ENCODE measurements at places on chromosomes 5 and 9.

DNA sequence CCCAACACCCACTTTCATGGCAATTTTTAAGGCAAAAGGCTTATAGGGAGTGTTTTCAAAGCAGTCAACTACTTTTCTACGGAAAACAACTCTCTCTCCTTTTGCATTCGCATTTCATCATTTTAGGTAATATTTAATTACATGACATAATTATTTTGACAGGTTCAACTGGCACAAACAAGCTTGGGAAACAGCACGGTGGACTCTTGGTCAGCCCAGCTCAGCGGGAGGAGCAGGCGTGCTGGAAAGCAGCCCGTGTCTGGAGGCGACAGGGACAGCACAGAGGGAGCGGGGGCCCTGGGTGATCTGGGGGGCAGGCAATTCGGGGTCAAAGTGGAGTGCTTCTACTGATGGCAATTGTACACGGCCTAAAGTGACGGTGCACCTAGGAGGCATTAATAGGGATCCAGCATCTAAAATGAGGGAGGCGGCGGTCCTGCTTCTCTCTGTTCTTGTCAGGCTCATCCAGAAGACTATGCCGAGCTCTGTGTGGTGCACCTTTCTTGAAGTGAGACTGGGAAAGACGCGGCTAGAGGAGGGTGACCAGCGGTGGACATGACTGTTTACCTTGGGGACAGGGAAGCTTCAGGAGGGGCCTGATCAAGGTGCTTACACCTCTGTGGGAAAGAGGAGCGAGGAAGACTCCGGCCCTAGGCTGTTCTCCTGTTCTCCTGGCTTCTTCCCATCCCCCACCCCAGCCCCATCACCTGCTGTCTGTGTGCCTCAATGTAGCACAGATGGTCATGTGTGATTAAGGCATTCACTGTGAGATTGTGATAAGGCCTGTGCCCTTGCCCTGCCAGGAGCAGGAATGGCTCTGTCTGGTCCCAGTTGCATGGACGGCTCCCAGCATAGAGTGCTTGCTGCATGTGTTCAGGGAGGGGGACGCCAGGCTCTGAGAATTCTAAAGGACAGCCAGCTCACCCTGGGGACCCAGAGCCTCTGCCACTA, 3.4 kb downstream of the MYMK start:
- no peak for DNase-seq

DNA sequence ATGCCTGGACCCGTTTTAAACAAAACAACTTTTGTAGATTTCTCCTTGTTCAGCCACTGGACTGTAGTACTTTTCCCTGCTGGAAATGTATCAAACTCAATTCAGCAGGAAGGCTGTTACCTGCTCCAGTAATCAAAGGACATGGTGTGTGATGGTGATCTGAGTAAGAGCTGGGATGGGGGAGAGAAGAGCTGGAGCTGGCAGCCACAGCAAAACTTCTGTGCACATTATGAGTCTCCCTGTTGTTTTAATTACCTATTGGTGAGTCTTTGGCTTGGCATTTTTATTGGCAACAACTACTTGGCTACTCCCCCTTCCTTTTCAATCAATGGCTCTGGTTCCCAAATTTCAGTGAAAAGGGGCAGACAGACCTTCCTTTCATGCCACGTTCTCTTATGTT, 9.7 kb downstream of the NREP start:
- DNase-seq = peak; percentile 65

DNA sequence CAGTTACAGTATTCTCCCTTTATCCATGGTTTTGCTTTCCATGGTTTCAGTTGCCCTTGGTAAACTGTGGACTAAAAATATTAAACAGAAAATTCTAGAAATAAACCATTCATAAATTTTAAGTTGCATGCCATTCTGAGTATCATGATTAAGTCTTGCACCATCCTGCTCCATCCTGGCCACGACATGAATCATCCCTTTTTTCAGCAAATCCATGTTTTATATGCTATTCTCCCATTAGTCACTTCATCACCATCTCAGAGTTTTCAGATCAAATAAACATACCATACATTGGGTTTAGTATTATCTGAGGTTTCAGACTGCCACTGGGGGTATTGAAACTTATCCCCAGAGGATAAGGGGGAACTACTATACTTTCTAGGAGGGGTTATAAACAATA, 234.4 kb upstream of the ATP10B start:
- peak; percentile 62 for DNase-seq

DNA sequence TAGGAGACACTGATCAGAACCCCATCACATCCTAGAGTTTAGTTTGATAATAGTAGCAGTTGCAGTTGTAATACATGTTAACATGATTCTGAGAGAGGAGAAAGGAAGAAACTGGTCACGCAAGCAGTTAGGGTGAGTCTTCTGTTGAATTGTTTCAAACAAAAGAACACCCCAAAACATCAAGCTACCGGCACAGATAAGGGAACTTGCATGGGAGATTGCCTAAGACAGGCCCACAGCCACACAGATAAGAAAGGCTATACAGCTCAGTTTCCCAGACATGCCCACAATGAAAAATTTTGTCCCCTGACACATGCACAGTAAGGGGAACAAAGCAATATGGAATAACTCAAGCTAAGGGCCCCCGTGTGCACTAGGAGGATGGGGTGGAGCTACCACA, 15.9 kb downstream of the HSPB3 start:
- DNase-seq = no peak

DNA sequence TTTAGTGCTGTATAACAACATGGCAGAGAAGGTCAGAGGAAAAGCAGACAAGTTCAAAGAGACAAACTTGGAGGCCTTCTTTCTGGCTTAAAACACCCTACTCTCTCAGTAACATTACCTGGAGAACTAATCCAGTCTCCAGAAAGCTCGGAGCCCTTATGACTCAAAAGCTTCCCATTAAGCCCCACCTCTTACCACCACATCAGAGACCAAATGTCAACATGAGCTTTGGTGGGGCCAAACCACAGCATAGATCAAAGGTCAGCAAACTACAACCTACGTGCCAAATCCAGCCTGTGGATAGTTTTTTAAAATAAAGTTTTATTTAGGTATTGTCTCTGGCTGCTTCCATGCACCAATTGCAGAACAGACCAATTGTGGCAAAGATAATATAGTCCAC, 589.9 kb downstream of the DNAH5 start:
- DNase-seq = peak; percentile 67

GRCh38 chr5:106113922-106114321, 1556.8 kb downstream of the EFNA5 start:
- no peak for DNase-seq

DNA sequence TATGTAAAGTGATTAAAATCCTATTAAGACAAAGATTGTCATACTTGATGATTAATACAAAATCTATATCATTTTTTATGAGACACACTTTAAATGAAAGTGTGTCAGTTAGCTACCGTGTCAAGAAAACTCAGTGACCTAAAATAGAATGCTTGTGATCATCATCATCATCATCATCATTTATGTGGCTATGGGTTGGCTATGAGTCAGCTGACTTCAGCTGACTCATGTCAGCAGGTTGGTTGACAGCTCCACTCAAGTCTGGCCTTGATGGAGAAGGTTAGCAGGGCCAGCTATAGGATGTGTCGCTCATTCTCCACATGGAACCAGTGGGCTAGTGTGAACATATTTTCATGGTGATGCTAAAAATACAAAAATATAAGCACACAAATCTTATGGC, 43.8 kb upstream of the ZNF300 start:
- DNase-seq = no peak

Measured in astrocyte (in vitro differentiated cells and primary cell).